ENCODE measurements at places on chromosomes 6 and 20.

DNA sequence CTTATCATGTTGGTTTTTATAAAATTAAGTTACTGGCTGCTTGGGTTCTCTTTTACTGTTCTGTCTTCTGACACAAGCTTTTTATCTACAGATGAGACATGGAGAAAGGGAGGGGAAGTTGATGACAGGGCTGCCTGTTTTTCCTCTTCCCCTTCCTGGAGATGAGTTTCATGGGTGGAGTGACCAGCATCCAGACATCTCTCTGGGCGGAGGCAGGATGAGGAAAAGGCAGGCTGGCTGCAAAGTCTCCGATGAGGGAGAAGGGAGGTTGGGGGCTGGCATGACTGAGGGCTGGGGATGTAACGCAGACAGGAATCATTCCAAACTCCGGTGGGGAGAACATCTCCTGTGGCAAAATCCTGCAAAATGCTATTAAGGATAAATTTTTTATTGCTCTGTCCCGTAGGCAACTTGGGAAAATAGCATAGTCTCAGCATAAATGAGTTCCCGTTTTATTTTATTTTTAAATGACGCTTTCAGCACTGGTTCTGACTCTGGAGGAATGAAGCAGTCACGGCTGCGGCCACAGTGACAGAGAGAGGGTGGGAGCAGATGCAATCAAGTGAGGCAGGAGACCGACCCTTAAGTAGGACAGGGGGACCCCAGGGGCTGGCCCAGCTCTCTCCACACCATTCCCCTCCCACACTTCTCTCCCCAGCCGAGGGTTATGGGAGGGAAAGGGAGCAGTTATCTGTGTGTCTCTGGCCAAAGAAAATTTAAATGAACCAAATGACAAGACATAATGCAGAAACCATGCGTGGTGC, 108.8 kb upstream of the PMEPA1 start:
- DNase-seq: no peak

DNA sequence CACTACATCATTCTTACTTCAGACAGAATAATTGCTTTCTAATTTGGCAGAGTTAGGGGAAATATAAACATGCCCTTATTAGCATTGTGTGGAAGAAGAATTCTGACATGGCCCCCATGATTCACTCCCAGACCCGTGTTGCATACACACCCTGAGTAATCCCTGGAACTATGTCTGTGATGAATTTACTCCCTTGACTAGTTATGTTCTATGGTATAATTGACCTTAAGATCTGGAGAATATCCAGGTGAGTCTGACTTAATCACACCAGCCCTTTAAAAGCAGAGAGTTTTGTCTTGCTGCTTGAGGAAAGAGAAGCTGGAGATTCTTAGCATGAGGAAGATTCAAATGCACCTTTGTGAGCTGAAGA, 262.9 kb downstream of the SOX4 start:
- no peak for DNase-seq

- no peak for DNase-seq
Measured at GRCh38 chr6:168022488-168023321, 25.2 kb downstream of the KIF25 start.

DNA sequence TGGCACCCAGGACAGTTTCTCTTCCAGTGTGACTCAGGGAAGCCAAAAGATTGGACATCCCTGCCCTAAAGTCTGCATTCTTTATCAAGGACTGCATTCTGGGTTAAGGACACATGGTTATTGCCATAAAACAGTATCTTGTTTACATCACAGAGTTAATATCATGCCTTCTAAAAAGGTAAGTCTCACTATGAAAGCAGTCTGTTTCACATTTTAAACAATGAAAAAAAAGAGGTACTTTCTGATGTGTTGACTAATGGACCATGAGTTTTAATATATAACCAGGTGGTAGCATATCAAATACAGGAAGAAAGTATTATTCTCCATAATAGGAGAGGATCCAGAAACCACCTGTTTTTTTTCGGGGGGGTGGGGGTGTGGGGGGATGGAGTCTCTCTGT, 93.7 kb downstream of the TIAM2 start:
- no peak for DNase-seq

- DNase-seq: no peak
Measured at GRCh38 chr6:99434702-99435530, 9.8 kb upstream of the PNISR start.

- DNase-seq: no peak
Measured at GRCh38 chr6:45781890-45782289, 233.8 kb downstream of the CLIC5 start.

GRCh38 chr20:43667341-43668132, 623 bp downstream of the MYBL2 start:
- DNase-seq: peak; percentile 47

- peak; percentile 47 for DNase-seq
Measured at GRCh38 chr6:106448000-106448426, 87.5 kb downstream of the CRYBG1 start.

DNA sequence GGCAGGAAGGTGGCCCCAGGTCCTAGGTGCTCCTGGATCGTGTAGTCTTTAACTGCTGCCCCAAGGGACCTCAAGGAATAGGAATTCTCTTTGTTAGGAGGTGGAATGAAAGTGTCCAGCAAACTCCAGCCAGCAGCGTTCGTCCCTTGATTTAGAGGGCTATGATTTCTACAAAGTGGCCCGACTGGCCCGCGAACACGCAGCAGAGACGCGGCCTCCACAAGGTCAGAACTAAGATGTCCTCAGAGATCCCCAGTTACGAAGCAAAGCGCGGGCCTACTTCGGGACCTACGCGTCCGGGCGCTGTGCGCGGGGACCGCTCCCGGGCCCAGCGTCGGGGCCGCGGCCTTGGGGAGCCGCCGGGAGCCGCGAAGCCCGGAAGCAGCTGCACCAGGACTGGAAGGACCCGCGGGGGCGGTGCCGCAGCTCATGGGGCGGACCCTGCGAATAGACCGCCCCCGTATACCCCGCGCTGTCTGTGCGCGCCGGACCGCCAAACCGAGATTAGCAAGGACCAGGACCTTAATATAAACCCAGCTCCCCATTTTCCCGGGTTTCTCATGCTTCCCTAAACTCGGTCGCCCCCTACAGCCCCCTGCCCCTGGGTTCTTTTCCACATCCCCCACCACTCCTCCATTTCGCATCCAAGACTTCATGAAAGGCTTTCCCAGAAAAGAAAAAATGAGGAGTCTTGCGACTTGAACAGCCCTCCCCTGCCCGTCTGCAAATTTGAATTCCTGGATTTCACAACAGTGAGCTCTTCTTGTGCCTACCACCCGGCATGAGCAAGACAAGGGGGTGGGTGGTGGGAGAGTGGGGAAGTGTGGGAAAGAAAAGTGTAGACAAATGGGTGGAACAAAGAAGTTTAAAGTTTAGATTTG, at the start of gene C6orf47:
C6orf47 (minus strand) TSS at position 398 of the 881 bp plus-strand sequence. CDS start 831 bp downstream, outside the sequence.
- peak; percentile 86 for DNase-seq

- DNase-seq: no peak
Measured at GRCh38 chr20:24691901-24692351, 222.5 kb downstream of the SYNDIG1 start.

DNA sequence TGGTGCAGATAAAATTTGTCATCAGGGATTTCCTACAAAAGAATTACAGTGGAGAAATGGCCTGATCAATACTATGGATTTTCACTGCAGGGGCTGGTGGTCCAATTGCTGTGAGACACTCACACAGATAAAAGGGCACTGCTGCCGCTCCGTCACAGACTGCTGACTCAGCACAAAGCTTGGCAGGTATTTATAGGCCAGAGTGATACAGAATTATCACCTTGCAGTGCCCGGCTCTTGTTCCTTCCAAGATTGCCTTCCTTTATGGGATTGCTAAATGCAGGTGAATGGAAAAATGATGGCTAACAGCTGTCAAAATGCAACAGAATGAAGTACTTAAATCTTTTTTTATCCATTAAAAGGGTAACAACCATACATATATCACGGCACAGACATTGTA, 247.8 kb upstream of the ZFP64 start:
- DNase-seq: no peak

- DNase-seq: no peak
Measured at GRCh38 chr20:59001449-59002171, 5.4 kb downstream of the CTSZ start.

- DNase-seq: no peak
Measured at GRCh38 chr20:51346686-51347485, 195.6 kb downstream of the NFATC2 start.

DNA sequence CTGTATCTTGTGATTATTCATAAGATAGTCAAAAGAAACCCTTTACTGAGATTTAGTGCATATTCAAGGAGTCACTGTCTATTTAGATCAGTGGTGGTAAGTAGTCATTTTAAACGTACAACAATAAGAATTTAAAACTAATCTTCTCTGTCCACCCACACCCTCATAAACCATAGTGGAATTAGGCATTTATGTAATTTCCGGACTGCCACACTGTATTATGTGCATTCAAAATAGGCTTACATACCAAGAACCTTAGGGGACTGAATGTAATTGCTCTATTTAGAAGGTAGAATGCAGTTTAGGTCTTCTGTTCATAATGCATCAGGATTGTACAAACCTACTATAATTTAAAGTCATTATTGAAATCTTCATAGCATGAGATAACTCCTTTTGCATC, 685.4 kb downstream of the TENT5A start:
- DNase-seq: no peak

DNA sequence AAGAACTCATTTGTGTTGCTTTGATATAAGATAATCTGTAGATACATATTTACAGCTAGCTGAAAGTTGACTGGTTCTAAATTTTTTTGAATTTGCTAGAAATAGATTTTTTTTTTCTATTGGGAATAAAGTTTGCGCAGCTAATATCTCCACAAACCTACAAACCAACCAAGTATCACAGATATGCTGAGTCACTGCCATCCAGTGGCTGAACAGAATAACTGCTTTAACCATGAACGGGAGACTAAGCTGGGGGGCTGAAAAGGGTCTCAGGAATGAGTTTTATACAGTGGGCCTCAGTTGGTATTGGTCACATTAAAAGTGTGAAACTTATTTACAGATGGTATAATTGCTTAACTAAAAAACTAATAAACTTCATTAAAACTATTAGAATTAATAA, 326.7 kb upstream of the CNR1 start:
- no peak for DNase-seq

- DNase-seq: peak; percentile 93
Measured at GRCh38 chr20:63441136-63442099, 31.0 kb downstream of the KCNQ2 start.

DNA sequence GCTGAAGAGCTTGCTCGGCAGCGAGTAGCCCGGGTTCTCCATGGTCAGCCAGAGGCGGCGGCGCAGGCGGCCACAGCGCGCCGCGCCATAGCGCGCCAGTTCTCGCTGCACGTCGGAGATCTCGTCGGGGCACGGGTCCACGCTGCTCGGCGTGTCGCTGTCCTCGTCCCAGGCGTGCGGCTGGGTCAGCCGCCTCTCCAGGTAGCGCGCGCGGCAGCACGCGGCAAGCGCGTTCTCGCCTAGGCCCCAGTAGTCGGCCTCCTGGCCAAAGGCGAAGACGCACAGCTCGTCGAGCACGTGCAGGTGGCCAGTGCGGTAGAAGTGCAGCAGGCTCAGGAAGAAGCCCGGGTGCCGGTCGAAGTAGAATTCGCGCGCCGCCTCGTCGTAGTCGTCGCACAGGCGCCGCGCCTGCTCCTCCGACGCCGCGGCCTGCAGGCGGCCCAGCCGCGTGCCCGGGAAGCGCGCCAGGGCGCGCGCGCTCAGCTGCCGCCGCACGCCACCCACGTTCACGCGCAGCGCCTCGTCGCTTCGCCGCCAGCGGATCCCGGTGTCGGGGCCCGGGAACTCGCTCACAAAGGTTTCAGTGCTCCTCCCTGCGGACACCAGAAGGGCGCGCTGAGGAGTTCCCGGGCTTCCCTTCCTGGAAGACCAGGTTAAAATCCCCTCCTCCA, 2.7 kb downstream of the KCNS1 start:
- peak; percentile 26 for DNase-seq

GRCh38 chr6:52543262-52543661, 33.6 kb downstream of the TRAM2 start:
- no peak for DNase-seq

DNA sequence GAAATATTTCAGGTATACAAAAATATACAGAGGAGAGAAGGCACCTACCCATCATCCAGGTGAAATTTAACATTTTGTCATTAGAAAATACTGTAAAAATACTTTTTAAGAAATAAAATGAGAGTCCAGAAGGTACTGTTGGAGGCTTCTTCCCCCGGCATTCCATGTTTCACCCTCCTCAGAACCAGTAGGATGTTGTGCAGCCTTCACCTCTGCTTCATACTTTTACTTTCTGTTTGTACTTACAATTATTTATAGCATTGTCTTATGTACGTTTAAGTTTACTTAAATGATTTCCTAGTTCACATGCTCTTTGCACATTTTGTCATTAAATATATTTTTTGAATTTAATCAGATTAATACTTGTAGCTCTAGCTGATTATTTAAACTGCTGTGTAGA, 30.9 kb downstream of the TMEM200A start:
- no peak for DNase-seq

DNA sequence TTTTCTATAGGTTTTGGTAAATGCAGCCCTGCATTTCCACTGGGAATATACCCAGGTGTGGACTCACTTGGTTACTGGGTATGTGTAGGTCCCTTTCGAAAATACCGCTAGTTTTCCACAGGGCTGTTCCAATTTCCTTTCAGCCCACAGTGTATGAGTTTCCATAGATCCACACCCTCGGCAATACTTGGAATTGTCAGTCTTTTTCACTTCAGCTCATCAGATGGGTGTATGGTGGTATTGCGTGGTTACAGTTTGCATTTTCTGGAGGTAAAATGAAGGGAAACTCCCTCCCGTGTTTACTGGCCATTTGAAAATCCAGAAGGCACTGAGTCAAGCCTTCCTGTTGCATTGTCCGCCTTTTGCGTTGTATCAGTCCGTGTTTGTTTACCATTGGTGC, 453.6 kb downstream of the CDH26 start:
- DNase-seq: no peak

DNA sequence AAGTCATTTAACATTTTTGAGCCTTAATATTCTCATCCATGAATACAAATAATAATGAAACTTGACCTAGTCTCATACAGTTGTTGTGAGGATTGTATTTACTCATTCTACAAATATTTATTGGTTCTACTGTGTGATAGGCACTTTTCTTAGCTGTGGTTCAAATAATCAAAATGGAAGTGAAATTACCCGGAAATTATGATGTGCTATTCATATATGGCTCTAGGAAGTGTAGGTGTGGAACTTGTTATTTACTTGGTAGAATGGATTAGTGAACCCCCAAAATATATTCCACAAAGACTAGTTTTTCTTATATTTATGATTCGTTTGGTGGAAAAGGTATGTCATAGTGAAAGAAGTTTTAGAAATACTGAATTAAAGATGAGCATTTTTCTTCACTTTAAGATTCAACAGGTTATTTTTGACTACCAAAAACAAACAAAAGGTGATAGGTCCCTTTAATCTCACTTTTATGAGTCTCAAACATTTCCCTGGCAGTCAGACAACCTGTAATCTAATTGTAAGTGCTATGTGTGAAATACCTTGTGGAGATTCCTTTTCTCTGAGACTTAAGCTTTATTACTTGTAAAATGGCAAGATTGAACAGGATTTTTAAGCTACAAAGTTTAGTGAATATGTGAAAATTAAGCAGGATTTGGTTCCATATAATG, 77.8 kb downstream of the STXBP5 start:
- DNase-seq: no peak

GRCh38 chr20:15613530-15613929, 959.7 kb downstream of the KIF16B start:
- no peak for DNase-seq

All from activated CD8-positive, alpha-beta T cell treated with anti-CD3 and anti-CD28 coated beads for 36 hours (primary cell).